Esophagus muscularis mucosa (tissue), 4 donors: ENCODE measurements at places on chromosomes 16 and 17. TPM values are rescaled to one million over a fixed set of nuclear protein-coding genes. Genes with fewer than 3 reads are reported as not detected.

- peak; percentile 68 for DNase-seq
These were observed 15.1 kb downstream of the NQO1 start for GRCh38 chr16:69711115-69711740.

DNA sequence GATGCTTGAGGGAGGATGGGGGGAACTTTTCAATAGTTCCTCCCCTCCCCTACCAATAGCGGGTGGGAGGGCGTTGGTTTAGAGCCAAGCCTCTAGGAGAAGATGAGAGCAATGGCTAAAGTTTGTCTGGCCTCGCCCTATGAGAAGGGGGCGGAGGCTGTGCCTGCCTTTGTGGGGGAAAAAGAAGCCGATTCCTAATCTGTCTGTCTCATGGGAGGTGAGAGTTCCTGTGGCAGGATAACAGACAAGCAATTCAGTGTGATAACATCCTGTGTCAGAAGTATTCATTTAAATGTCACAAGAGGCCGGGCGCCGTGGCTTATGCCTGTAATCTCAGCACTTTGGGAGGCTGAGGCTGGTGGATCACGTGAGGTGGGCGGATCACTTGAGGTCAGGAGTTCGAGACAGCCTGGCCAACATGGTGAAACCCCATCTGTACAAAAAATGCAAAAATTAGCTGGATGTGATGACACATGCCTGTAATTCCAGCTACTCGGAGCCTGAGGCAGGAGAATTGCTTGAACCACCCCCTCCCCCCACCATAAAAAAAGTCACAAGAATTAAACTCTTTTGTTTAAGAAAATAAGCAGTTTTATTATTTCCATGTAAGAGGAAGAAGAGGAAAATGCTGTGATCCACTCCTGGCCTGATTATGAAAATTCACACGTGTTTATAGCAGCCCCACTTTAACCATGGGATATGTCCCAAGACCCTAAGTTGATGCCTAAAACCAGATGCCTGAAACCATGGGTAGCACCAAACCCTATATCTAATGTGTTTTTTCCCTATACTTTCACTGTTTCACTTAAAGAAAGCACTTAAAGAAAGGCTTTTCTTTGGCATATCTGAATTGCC is 1.7 kb downstream of the SLFN5 start:
- peak; percentile 95 for DNase-seq

DNA sequence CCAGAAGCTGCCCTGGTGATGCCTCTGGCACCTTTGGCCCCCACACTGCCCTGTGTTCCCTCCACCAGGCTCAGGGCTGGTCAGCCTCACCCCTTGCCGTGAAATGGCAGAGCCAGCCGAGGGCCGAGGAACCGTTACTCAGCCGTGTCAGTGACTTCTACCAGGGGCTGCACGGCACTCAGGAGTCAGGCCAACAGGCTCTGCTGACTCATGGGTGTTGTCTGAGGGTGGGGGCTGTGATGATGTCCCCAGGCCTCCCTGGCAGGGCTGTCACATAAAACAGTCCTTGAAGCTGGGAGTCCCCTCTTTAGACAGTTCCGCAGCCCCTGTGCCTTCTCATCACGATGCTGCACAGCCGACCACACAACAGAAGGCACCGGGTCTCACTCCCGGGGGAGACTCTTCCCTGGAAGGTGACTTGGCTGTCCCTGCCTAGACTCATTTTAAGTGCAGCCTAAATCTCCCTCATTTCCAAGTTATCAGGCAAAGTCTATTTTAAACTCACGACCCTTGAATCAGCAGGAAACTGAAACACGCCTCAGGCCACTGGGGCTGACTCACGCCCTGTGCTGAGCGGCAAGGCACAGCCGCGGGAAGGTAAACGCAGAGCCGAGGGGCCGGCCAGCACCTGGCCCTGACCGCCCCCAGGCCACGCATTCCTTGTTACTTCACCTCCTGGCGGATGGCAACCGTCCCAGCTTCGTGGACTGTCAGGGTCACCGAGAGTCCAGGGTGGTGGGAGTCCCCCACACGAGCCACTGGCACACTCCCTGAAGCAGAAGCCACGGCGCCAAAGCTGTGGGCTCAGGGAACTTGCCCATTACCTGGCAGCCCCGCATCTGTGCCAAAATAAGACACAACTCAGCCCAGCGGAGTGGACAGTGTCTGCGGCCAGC is 102.6 kb downstream of the ZNF778 start:
- DNase-seq, result no peak

DNA sequence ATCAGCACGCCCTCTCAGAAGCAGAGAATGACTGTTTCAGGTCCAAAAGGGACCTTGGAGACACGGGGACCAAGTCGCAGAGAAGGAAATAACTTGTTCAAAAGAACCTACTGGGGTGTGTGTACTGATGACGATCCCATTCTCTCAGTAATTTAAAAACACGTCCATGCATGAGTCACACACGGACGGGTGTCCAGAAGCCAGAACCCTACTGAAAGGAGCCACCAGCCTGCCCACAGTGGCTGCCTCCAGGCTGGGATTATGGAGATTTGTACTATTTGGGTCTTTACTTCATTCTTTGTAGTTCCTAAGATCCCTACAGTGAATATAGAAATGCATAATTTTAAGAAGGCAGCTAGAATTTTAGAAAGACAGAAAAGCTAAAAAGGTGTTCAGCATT is 27.8 kb downstream of the TMEM204 start:
- no peak for DNase-seq

GRCh38 chr16:15732416-15732815 is 82.4 kb downstream of the NDE1 start:
- DNase-seq, result no peak

GRCh38 chr16:85998868-85999729 is 100.1 kb downstream of the IRF8 start:
- no peak for DNase-seq

GRCh38 chr17:73068322-73069153 is 23.9 kb downstream of the SLC39A11 start:
- no peak for DNase-seq

DNA sequence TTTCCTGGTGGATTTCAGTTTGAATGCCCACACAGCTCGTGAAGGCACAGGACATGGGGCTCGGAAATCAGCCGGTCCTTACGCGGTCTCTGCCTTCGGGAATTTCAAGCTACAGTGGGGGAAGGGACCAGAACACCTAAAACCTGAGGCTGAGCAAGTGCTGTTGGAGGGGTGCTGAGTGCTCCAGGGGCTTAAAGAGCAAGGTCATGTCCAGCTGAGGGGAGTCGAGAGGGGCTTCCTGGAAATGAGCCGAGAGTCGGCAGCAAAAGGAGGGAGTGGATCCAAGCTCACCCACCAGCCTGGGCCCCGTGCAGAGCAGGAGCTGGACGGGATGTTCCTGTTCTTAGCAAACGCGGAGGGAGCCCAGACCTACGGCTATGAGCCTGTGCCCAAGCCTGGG is 73.2 kb upstream of the RPL38 start:
- no peak for DNase-seq

DNA sequence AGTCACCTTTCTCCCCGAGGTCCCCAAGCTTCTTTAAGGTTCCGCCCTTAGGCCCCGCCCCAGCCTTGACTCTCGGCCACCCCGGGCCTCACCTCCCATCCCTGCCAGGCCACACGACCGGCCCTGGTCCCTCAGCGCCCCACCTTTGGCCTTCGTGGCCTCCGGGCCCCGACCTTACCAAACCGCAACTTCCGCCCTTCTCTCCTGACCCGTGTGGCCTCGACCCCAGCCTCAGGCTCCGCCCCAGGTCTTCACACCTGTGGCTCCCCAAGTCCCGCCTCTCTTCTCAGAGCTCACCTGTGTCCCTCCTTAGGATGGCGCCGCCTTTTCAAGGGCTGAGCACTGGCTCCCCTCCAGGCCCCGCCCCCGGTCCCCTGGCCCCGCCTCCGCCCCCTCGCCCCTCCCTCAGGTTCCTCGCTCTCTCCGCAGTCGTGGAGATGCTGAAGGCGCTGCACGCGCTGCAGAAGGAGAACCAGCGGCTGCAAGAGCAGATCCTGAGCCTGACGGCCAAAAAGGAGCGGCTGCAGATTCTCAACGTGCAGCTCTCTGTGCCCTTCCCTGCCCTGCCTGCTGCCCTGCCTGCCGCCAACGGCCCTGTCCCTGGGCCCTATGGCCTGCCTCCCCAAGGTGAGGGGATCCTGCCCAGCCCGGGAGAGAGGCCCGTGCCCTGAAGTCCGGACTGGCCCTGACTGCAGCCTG is 10.0 kb upstream of the CISD3 start:
- DNase-seq, result no peak

GRCh38 chr16:85231959-85232358 is 119.7 kb upstream of the CIBAR2 start:
- no peak for DNase-seq

DNA sequence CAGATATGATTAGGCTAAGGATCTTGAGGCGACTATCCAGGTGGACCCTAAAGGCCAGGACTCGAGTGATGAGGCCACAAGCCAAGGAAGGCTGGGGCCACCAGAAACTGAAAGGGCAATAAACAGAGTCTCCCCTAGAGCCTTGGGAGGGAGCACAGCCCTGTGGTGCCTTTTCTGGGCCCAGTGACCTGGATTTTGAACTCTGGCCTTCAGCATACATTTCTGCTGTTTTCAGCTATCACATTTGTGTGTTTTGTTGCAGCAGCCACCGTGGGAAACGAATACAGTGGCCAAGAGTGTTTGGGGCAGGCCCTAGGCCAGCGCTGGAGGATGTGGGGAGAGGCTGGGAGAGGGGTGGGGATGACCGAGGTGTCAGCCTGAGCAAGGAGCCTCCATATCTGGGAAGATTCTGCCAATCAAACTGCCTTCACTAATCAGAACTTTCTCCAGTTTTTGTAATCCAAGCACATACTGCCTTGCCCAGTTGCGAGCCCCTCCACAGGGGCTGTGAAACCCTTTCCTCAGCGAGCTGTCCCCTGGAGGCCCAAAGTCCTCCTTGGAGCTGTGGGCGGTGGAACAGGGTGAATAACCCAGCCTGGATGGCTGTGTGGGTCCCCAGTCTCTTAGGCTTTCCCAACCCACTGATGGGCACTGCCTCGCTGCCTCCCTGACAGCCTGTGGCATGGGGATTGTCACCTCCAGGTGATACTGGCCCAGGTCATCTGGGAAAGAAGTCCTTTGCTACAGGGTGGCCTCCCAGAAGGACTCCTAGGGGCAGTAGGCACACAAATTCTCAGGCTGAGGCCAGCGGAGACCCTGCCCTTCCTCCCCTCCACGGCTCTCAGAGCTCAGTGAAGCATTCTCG is 16.8 kb downstream of the B9D1 start:
- DNase-seq, result no peak

- DNase-seq, result no peak
These were observed 29.9 kb downstream of the CIBAR2 start for GRCh38 chr16:85082173-85083050.

- no peak for DNase-seq
These were observed 412.0 kb upstream of the GOT2 start for GRCh38 chr16:59146140-59146539.

- DNase-seq, result no peak
These were observed 18.3 kb downstream of the ITGAX start for GRCh38 chr16:31373235-31373634.

KRT24 gene
- total RNA-seq, result not detected

CES3 gene
- total RNA-seq, result not detected

FOXN1 gene
- not detected for total RNA-seq

CCP110 gene
- total RNA-seq, result 15.4 TPM

ULK2 gene
- 59.0 TPM for total RNA-seq

RNF40 gene
- 70.2 TPM for total RNA-seq
